Right renal cortex interstitium (tissue), 3 donors: ENCODE measurements at places on chromosomes 4 and X. TPM values are rescaled to one million over a fixed set of nuclear protein-coding genes. Genes with fewer than 3 reads are reported as not detected.

The CXCL6 gene
- polyA plus RNA-seq = not detected

The MAGEA1 gene
- not detected for polyA plus RNA-seq

The CLCN4 gene
- polyA plus RNA-seq = 4.5 TPM

- DNase-seq = no peak
These were observed 43.4 kb upstream of the PRSS48 start for GRCh38 chr4:151233600-151233999.

DNA sequence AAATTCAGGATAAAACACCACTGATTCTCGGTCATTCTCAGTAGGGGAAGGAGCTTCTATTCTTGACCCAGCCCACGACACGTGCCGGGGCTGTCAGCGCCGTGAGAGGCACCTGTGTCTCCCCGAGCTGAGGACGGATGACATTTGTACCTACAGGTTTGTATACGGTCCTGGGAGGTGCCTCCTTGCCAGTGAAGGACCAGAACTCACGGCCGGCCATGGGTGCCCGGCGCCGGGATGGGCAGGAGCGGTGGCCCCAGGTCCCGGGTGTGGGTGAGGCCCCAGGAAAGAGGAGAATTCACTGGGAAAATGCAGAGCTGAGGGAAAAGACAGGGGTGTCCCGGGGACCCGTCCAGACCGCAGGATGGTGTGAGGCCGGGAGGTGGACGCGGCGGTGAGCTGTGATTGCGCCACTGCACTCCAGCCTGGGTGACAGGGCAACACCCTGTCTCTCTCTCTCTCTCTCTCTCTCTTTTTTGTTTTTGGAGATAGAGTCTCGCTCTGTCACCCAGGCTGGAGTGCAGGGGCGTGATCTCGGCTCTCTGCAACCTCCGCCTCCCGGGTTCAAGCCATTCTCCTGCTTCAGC is 48.9 kb upstream of the PPP2R3B start:
- DNase-seq = no peak

DNA sequence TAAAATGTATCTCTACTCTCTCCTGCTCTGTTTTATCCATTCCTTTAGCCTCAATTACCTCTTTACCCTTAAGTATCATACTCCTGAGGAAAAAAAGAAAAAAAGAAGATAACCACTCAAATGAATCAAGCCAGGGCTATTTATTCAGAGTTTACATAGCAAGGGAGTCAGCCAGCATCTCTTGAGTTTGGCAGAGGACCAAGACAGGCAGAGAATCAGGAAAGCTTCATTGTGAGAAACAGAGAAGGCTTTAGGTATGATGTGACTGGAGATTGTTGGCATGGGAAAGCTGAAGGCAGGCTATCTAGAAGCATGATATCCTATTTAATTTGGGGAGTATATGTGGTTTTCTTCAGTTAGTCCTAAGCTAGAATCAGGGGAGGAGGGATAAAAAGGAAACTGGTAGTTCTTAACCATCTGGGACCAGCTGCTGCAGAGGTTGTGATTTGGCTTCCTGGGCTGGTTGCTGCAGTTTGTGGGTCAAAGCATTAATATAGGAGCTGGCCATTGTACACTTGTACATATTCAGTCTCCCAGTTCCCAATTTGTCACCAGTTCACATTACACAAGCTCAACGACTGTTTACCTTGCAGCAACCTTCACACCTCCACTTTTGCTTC is 11.2 kb downstream of the APELA start:
- no peak for DNase-seq

- no peak for DNase-seq
These were observed 104.5 kb upstream of the LNX1 start for GRCh38 chr4:53695540-53696463.
